ENCODE measurements at places on chromosomes 7 and 10.

GRCh38 chr7:147096629-147097028 is 980.0 kb downstream of the CNTNAP2 start:
- DNase-seq = no peak

GRCh38 chr10:9615189-9615588 is 1402.5 kb upstream of the CELF2 start:
- no peak for DNase-seq

- DNase-seq = no peak
Measured at GRCh38 chr7:158976468-158976848, 120.1 kb downstream of the DYNC2I1 start.

GRCh38 chr10:128092454-128092853 is 33.8 kb downstream of the MKI67 start:
- no peak for DNase-seq

DNA sequence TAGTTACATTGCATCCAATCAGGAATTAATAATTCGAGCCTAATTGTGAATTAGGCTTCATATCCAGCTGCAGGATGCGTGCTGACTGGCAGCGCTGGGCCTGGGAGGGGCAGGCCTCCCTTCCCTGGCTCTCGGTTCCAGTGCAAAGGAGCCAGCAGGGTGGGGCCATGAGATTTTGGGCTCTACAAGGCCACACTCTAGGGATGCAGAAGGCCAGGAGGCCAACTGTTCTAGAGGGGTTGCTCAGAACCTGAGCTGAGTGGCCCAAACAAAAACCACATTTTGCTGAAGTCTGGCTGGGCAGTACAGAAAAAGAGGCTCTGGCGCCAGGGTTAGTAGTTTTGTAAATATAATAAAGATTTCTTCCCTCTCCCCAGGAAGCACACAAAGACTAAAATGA is 72.3 kb downstream of the CLEC2L start:
- no peak for DNase-seq

DNA sequence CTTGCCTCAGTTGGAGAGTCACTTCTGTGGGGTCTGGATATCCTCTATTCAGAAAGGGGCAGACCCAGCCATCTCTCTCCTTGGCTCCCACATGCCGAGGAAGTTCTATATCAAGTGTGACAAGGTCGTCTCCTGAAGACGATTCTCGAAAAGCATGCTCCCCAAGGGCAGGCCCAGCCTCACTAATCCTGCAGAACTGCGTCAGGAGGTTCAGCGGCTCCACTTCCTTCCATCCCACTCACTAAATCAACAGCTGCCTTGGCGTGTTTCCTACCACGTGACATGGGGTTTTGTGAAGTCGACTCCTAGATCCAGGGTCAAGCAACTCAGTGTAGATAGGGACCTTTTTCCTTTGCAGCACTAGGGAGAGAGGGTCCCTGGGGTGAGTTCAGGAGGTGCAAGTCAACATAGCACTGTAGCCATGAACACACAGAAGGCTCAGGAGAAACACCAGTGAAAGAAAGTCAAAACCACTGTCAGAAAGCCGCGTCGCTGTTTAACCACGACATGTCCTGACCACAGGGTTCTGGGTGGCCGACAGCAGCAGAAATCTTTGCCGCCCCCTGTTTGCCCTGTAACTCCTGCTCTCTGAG is 156.4 kb downstream of the PRPF18 start:
- no peak for DNase-seq

DNA sequence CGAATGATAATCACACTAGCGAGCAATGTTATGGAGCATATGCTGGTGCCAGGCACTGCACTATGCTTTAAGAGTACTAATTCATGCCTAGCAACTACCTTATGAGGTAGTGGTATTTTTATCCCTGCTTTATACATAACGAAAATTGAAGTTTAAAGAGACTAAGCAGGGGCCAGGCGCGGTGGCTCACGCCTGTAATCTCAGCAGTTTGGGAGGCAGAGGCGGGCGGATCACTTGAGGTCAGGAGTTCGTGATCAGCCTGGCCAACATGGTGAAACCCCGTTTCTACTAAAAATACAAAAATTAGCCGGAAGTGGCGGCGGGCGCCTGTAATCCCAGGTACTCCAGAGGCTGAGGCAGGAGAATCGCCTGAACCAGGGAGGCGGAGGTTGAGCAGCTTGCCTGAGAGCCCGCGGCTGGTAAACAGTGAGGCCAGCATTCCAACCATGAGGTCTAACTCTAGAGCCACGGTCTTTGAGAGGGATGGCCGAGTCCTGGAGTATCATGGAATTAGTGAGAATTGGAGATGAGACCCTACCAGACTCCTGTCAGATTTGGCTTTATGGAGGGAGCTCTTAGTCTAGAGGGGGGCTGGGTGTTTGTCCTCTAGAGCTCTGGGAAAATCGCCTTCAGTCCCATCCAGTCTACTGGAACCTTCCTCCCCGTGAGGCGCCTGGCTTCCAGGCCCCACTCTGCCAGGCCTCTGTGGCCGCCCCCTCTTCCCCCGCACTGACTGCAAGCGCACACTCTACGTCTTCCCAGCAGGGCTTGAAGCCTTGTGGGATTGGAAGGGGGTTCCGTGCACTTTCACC is 11.6 kb downstream of the TLX1 start:
- DNase-seq = no peak

DNA sequence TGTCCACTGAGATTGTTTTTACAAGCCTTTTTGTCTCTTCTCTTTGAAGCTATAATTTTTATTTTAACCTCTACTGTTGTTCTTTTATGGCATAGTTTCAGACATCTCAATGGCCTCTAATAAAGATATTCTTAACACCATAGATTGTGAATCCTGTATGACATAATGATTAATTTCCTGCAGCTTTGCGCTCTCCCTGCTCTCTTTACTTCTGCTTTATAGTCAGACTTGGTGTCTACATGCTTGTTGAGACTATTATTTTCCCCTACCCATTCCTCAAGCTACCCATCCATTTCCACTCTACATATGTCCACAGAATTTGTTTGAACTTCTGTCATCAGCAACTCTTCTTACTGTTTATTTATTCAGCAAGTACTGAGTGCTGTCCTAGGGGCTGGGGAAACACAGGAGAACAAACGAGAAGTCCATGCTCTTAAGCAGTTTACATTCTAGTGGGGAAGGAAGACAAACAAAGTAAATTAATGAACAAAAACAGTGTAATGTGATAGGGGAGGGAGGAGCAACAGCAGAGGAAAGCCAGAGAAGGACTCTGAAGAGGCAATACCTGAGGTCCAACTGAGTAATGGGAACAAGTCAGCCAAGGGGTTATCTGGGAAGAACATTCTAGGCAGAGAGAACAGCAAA is 110.1 kb downstream of the CDK14 start:
- no peak for DNase-seq

DNA sequence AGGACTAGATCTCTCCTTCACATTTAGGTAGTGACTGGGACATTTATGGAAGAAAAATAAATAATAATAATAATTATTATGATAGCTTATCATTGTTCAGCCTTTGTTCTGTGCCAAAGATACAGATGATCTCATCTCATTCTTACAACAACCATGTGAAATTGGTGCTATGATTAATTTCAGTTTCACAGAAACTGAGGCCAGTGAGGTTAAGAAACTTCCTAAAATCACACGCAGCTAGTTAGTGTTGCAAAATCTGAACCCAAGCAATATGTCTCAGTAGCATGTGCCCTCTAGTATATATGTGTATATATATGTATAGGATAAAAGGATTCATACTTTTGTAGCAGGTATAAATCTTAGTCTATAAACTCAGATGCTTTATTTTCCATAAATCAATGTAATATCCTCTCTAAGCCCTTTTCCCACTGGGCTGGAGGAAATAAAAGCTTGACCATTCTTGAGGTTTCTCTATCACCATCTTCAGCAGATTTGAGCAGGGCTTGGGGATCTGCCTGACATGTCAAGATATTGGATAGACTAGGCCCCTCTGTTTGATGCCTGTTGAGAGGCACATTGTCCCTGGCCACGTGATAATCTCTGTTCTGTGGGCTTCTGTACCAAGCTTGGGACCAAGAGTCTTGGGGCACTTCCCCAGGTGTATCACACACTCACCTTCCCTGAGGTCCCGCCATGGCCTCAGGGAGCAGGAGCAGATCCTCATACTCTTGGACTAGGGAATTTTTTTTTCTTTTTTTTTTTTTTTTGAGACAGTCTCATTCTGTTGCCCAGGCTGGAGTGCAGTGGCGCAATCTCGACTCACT is 172.6 kb upstream of the NRP1 start:
- no peak for DNase-seq

GRCh38 chr7:113289140-113289740 is 170.9 kb upstream of the SMIM30 start:
- DNase-seq = no peak

GRCh38 chr7:13308423-13308822 is 621.0 kb downstream of the ARL4A start:
- no peak for DNase-seq

GRCh38 chr7:27173511-27173955 is 587 bp downstream of the HOXA10 start:
- DNase-seq = no peak

- no peak for DNase-seq
Measured at GRCh38 chr10:88129013-88129412, 265.6 kb downstream of the PTEN start.

GRCh38 chr7:142438235-142438922 is 180.5 kb upstream of the PRSS58 start:
- no peak for DNase-seq

DNA sequence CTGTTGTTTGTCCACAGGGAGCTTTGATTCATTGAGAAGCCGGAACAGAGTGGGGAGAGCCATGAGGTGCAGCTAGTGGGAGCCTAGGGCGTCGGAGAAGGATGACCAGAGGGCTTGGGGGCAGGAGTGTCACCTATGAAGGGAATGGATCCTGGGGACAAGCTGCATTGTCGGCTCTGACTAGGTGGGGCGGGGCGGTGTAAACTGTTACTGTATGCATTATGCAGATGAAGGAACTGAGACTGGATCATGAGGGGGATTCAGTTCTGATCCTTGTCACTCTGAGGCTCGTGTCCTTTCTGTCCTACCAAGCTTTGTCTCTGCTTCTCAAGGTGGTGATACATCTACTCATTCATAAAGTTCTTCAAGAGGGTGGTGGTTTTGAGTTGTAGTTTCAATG is 39.9 kb upstream of the MMD2 start:
- no peak for DNase-seq

DNA sequence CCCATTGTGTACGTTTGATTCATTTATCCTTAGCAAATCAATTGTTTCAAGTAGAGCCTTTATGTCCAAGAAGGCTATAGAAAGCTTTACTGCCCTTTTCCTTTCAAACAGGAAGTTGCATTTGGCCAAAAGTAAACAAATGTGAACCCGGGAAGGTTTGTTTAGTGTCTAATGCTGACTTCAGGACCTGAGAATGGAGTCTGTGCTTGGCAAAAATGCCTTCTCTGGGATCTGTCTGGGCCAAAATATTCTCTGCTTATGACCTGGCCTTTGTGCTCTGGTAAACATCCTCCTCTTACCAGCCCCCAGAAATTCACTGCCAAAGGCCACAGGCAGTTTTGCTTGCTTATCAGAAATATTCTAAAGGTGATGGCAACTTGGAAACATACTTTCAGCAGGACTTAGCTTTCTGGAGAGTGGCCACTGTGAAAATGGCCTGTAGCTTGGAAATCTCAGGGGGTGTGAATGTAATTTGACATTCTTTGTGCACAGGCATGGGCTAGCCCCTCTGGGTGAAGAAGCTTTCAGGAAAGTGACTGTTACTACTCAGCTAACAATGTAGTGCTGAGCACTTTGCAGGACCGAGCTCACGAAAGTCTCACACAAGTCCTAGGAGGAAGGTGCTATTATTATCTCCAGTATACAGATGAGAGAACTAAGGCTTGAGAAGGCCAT is 199.5 kb downstream of the PTEN start:
- no peak for DNase-seq

DNA sequence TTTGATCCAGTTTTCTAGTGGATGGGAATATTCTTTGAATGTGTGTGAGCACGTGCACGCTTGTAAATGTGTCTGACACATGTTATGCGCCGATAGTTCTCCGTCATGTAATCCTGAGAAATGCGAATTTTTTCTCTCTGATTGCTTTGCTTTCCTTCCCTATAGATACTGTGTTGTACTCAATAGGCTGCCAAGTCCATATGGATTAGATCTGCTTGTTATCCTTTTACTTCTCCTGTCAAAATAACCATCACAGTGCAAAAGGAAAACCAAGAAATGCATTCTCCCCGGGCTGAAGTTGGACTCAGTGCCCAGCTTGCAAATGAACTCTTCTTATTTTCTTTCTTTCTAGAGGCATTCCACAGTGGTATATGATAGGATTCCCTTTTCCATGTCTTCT is 131.9 kb downstream of the KIAA1217 start:
- DNase-seq = no peak

DNA sequence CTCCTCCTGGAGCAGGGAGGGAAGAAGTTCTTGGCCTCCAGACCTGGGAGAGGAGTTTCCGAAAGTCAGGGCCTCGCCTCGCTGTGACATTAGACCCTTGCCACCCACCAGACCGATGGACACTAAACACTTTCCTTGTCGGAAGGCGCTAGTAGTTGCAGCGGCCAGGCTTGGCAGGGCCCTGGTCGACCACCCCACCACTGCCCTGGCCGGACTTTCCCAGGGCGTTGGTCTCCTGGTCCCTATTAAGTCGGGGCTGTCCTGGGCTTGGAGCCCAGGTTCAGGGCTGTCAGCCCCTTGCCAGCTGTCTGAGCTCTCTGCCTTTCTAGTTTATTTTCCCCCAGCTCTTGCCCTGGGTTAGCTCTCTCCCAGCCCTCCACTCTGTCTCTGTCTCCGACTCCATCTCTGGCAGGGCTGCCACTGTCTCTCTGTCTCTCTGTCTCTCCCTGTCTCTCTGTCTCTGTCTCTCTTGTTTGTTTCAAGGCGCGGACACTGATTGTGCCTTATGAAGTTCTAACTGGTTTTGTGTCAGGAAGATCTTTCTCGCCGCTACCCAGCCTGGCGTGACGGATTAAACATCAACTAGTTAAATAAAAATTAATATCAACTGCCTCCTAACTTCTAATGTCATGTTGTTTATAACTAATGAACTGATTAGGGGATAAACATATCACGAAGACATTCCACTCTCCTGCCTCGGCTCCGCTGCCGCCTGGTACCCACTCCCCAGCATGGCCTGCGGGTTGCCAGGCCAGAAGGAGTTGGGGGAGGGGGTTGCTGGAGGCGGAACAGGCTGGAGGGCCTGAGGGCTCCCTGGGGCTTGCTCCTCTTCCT is 13.8 kb upstream of the PAX2 start:
- no peak for DNase-seq
